ENCODE measurements at places on chromosomes 6 and 20.
A peak's percentile ranks its signal among the peaks of the same experiment; 100 is the strongest.

- DNase-seq = peak; percentile 78
Measured at GRCh38 chr6:33247977-33248642, 23.6 kb downstream of the VPS52 start.

DNA sequence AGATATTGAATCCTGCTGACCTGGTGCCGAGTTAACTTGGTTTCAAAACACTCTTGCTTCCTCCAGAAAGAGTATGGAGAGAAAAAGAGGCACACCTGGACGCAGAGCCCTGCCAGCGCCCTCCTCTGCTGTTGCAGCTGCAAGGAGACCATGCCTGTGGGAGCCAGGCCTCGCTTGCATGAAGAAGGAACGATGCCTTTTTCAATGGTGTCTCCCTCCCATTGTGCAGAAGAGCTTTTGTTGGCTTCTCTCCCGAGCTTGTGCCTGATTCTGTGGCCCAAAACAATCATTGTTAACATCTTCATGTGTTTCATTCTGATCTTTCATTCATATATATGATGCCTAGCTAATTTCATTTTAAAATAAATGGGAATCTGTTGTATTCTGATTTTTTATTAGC, 98.1 kb downstream of the FAM120B start:
- no peak for DNase-seq

DNA sequence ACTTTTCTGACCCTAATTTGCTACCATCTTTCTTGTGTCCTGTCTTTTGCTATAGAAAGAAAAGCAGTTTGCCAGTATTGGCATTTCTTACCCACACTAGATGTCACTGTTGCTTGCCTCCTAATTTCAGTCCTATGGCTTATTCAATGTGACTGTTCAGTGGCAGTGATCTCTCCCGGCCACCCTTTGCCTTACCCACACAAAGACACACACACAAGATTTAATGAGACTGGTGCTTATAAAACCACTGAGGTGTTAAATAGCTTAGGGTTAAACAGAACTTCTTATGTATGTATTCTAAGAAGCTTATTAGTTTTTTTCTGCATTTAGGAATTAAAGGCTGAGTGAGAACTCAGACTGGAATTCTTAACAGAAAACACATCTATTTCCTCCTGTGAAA, 233.6 kb upstream of the ASCC3 start:
- no peak for DNase-seq

DNA sequence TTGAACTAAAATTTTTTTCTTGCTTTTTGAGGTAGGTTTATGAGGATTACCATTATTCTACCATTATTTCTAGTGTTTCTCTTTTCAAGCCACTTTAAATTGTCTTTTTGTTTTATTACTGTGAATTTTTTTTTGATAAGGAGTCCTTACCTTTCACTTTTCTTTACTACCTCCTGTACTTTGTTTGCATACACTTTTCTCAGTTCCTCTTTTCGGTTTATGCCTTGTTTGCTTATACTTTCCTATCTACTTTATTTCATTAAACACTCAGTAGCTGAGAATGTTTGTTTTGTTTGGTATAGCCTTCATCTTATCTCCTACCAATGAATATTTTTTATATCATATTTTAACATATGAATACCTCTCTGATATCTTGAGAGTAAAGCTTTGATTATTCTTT, 147.9 kb downstream of the TFAP2B start:
- no peak for DNase-seq

- DNase-seq = no peak
Measured at GRCh38 chr20:45049438-45049837, 51.5 kb downstream of the KCNS1 start.

- DNase-seq = no peak
Measured at GRCh38 chr6:107061125-107062020, 33.4 kb downstream of the MTRES1 start.

- DNase-seq = no peak
Measured at GRCh38 chr20:9699181-9699580, 139.7 kb downstream of the PAK5 start.

GRCh38 chr6:105258816-105259215, 79.0 kb upstream of the POPDC3 start:
- no peak for DNase-seq

- no peak for DNase-seq
Measured at GRCh38 chr6:157533048-157533871, 152.3 kb downstream of the ZDHHC14 start.

DNA sequence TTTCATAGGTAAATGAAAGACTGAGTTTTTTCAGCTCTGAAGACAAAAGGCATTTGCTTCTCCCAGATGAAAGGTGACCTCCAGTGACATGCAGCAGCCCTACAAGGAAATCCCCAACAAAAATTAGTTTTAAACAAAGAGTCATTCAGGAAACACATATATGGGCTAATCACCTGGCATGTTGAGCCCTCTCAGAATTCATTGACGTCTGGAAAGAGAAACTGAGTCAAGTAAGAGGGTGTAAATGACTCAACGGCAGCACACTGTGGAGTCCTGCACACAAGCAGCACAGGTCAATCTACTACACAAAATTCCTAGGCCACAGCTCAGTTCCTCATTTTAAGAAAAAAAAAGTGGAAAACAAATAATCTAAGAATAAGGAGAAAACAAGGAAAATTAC, 592.3 kb downstream of the EPHA7 start:
- DNase-seq = no peak

DNA sequence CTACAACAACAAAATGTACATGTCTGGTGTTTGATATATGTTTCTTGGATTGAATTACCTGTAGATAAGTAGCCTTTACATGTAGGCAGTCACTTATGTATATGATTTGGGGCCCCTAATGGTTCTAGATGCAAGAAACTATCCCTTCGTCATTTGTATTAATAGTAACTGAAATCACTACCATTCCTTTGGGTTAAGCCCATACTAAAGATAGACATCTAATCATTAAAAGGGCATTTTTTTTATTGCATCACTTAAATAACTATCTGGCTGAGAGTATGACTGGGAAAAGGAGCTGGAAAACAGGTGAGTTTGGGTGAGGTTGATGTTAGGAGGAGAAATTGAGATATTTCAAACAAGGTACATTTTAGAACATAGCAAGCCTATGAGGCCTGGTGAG, 213.5 kb upstream of the PLN start:
- no peak for DNase-seq

- no peak for DNase-seq
Measured at GRCh38 chr6:14035071-14035847, 82.3 kb upstream of the CD83 start.

DNA sequence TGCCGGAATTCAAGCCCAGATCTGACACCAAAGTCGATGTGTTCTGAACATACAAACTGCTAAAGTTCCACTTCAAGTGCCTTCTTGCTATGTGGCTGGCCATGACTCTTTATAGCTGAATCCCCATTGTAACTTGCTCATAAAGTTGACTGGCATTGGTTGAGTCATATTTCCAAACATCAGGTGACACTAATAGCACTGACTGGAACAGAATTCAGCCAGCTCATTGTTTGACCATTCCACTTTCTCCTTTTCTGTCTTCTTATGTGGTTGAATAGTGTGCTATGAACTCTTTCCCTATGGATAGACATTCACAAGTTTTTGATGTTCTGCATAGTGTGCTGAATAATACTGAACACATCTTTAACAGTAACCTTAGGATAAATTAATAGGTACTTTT, 266.2 kb upstream of the ZFP64 start:
- DNase-seq = no peak

DNA sequence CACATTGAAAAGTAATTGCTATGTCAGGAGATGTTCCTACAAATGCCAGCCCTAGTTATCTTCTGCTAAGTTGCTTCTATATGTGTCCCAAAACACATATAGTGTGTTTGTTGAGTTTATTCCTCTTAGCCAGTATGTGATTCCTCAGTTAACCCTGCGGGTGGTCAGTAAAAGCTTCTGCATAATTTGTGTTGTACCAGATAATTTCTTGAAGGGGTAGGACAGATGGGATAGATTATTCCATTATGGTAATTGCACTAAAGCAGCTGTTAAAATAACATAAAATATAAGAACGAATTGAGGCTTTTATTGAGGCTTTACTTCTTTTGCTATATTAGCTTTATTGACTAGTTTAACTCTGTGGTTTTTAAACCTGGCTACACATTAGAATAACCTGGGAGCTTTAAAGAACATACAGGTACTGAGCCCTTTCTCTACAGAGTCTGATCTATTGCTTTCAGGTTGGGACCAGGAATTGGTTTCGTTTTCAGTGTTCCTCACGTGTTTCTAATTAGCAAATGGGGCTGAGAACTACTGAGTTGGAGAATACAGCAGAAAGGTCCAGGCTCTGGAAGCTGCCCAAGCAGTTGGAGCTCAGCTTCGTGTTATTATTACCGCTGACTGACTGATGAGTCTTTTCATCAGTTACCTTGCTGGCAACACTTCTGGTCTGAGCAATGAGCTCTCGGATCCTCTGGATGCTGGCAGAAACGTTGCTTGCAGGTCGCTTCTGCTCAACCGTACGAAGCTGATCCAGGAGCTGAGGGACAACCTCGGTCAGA, 56.9 kb downstream of the FAM229B start:
- DNase-seq = no peak

- no peak for DNase-seq
Measured at GRCh38 chr6:154938221-154938580, 56.9 kb upstream of the TIAM2 start.

DNA sequence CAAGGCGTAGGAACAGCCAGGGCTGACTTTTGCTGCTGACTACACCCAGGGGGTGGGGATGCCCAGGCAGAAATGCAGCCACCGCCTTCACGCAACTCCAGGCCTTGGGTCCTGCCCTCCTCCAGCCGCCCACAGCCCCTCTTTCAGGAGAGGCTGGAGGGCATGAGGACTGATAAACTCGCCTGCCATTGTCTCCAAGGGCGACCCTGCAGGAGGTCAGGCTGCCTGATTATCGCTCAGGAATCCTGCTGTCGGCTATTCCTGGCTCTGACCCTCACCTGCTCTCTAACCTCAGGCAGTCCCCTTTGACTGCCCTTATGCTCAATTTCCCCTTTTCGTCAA, 62.0 kb upstream of the HDDC2 start:
- DNase-seq = no peak

- no peak for DNase-seq
Measured at GRCh38 chr6:143562143-143562542, 50.6 kb upstream of the FUCA2 start.

- DNase-seq = no peak
Measured at GRCh38 chr20:32358632-32358882, 426 bp downstream of the ASXL1 start.

- no peak for DNase-seq
Measured at GRCh38 chr6:105591053-105591452, 188.2 kb upstream of the PREP start.

DNA sequence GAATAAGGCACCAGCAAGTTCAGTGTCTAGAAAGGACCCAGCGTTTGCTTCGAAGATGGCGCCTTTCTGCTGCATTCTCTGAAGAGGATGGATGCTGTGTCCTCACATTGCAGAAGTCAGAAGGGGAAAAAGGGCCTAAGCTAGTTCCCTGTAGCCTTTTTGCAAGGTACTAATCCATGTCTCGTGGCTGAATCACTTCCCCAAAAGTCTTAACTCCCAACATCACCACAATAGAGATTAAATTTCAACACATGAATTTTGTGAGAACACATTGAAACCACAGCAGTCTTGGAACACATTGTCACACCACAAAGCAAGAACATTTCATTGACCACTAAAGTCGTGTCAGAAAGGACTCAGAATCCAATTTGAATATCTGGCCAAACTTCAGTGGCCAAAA, 42.1 kb downstream of the KLHL31 start:
- no peak for DNase-seq

GRCh38 chr6:137488150-137489045, 5.8 kb downstream of the OLIG3 start:
- DNase-seq = no peak

DNA sequence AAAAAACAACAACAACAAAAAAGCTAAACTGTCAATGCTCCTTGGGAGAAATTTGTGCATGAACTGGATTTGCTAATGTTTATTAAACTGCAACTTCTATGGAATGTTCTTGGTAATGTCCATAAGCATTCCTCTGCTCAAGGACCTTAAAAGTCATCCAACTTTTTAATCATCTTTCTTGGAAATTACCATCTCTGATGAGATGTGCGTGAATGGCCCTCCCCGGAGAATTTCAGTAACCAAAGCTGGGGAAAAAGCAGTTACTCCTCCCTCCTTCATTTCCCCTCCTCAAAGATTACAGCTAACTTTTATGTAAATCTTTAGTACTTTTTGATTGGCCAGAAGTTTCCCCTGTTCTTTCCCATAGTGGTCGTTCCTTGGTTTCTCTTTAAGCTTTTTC, 5.2 kb downstream of the TBCC start:
- no peak for DNase-seq

GRCh38 chr6:77619114-77619513, 33.7 kb upstream of the MEI4 start:
- no peak for DNase-seq

DNA sequence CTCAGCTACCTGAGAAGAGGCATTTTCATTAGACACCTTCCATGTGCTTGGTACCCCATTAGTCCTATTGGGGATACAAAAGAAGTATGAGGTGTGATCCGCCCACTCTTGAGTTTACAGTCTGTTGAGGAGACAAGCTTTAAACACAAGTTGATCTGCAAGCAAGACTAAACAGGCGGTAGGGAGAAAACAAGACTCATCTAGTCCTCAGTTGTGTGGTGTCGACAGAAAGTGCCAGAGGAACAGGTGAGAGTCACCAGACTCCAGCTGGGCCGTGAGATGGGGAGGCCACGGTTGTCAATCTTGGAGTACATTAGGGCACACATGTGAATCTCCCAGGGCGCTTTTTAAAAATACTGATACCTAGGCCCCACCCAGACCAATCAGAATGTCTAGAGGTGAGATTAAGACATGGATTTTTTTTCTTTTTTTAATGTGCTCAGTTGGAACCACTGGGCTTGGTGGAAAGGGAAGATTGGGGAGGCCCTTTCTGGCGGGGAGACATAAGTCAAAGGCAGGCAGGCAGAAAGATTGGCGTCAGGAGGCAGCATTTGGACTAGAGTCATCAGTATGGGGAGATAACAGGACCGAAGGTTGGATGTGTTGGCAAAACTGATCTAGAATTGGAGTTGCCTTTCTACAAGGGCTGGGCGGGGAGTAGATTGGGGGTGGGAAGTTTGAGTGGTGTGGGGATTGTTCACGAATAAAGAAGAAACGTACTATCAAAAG, 10.4 kb downstream of the E2F3 start:
- DNase-seq = no peak

- DNase-seq = no peak
Measured at GRCh38 chr6:127299522-127300240, 33.0 kb downstream of the RNF146 start.

DNA sequence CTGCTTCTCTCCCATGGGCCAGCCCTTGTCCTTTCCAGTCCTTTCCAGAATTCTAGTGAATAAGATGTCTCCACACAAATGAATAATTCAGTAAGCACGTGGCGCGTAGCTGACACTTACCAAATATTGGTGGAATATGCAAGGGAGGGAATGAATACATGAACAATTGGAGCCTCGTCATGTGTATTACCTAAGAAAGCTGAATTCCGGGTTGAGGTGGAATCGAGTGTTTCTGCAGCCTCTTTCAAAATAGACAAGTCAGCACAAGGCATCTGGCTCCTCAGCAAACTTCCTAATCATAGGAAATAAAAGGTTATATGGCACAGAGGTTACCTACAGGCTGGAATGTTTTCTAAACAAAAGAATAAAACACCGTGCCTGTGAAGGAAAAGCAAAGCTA, 47.0 kb upstream of the NT5E start:
- no peak for DNase-seq

GRCh38 chr6:125415913-125416312, 114.1 kb upstream of the HDDC2 start:
- DNase-seq = no peak

Measured in stimulated activated CD8-positive, alpha-beta memory T cell treated with anti-CD3 and anti-CD28 coated beads, Interleukin-4, amount 100 ng/mL, for 4 hours (primary cell).